ENCODE measurements at places on chromosomes 4 and X. TPM values are rescaled to one million over a fixed set of nuclear protein-coding genes. Genes with fewer than 3 reads are reported as not detected.

DNA sequence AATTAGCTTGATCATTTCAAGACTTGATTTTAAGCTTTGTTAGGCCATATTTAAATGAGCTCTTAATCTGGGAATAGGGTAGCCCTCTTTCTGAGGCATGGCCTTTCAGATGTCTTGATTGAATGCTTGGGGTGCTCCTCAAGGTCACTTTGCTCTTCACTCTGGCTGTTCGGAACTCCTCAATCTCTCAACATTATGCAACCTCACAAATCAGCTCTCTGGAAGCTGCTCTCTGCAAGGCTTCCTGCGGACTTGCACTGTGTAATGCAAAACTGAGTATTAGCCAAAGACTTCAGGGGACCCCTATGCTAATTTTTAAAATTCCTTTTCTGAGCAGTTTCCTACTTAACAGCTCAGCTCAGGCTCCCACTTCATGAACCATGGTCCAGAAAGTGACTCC is 398.3 kb downstream of the PRDM5 start:
- DNase-seq, result no peak

Gene CD38
- total RNA-seq, result 15.0 TPM

Gene LRP2BP
- total RNA-seq, result 0.60 TPM

Gene ARMCX1
- 2.6 TPM for total RNA-seq

- DNase-seq, result no peak
Measured at GRCh38 chr4:102871772-102872171, 3.0 kb downstream of the CISD2 start.

DNA sequence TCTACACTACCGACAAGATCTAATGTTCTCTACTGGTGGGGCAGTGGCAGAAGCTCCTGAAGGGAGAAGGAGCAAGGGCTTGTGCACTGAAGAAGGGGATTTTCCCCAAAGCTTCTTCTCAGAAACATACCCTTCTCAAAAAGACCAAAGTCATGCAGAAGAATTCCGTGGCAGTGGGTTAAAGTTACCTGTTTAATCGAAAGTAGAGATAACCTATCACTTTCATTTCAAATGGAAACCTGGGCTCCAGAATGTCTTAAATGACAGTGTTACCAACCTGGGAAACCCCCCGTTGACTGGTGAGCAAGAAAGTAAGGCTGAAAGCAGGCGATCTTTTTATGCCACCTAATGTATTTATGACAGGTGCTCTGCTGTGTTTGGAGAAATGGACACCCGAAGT is 92.5 kb upstream of the TEX13D start:
- DNase-seq, result peak; percentile 72

- no peak for DNase-seq
Measured at GRCh38 chrX:132802033-132802432, 156.4 kb downstream of the HS6ST2 start.

- DNase-seq, result no peak
Measured at GRCh38 chrX:30620980-30621618, 32.1 kb upstream of the GK start.

Gene HEPH
- total RNA-seq, result not detected

DNA sequence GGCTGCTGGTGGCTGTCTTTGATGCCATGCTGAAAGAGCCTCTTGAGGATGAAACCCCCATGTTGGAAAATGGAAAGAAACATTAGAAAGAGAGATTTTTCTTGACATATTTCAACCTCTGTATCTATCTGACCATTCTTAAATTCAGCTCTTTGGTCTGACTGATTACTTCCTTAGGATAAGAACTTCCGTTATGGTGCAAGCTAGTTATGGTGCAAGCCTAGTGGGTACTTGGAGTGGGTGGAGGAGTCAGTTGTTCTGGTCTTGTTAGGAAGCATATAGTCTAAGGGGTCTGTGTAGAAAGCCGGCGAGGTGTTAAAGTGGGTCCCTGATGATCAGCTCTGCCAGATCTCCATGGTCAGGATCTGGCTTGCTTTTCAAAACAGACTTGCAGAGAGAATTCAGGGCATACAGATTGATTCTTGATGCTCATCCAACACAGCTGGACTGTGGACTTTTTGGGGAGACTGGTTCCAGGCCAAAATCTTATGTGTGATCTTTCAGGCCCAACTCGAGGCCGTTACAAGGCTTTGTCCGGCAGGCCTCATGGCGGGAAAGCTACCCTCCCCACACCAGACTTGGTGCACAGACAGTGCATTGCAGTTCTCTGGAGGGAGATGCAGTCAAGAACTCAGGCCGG is 82.8 kb upstream of the BOD1L1 start:
- DNase-seq, result no peak

- DNase-seq, result no peak
Measured at GRCh38 chr4:1685235-1686150, 1.4 kb upstream of the FAM53A start.

DNA sequence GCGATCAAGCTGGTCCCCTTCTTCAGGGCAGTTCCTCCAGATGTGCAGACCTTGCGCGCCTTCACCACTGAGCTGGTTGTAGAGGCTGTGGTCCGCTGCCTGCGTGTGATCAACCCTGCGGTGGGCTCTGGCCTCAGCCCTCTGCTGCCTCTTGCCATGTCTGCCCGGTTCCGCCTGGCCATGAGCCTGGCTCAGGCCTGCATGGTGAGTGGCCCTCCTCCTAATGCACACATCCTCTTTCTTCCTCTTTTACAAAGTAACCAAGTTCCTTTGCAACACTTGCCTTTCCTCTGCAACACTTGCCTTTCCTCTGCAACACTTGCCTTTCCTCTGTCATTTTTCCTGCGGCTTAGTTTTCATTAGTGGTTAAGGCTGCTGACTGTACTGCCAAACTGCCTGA is 1.8 kb downstream of the CCDC22 start:
- DNase-seq, result no peak

GRCh38 chr4:186699298-186699697 is 24.4 kb downstream of the FAT1 start:
- DNase-seq, result no peak

DNA sequence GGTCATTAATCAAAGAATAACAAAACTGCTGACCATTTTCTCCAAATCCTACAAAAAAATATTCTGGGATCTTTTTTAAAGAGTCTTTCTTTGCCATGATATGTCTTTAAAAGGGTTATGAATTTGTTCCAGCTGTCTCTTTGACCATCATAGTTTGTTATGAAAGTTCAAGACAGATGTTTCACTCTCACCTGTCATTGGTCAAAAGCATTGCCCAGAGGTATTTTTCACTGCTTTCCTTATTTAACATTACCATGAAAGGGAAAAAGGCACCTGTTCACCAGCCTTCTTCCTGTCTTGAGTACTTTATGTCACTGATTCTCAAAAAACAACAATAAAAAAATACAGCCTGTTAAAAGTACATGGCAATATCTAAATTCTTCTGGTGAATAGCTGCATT is 643.8 kb downstream of the FAT4 start:
- DNase-seq, result no peak

DNA sequence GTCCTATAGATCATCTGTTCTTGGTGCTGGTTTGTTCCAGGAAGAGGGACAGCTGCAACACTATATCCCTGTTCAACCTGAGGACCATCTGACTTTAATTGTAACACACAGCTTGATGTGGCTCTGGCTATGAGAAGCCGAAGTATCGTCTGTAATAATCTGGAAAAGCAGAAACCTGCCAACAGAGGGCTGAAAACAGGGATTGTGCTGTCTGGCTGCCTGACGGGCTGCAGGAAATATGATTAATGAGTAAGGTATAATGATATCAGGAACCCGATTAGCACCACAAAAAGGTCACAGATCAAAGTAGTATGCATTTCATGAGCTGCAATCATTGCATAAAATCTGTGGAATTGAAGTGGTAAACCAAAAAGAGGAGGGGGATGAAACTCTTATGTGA is 170.4 kb upstream of the MAB21L2 start:
- no peak for DNase-seq

DNA sequence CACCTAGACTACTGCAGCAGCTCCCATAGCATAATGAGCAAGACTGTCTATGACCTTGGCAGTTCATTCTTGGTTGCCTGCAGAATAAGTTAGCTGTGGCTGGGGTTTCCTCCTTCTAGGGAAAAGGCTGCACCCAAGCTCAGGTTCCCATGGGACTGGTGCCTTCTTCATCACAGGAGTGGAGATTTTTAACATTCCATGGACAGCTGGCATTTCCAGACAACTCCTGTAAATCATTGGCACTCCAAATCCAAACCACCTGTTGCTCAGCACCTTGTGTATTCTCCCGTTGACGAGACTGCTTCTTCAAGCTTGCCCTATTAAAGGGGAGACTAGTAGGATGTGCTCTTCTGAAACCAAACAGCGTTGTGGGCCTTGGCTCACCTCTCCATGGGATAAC is 7.8 kb upstream of the NUP54 start:
- no peak for DNase-seq

GRCh38 chrX:155022585-155022984 is at the start of gene F8:
F8 (minus strand) TSS chrX:155022723; CDS start chrX:155022552, 171 bp downstream.
- DNase-seq, result no peak

Gene PTCHD1
- total RNA-seq, result not detected

Gene FANCB
- total RNA-seq, result 15.4 TPM

Gene NXF2
- total RNA-seq, result not detected

DNA sequence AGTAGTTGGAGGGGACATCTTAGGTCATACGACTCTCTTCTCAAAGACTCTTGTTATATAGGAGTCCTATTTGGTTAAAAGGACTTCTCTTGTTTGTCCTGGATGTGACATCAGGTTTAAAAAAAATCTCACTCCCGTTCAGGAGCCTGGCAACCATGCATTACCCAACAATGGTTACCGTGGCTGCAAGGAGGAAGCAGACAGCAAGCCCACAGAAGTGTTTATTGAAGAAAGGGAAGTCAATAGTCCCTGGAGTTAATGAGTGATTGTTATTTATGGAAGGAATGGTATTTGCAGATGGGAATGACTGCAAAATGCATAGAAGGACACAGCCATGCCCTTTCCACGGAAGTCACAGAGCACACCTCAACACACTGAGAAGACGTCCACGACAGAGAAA is 75.9 kb upstream of the ENPP6 start:
- DNase-seq, result no peak

DNA sequence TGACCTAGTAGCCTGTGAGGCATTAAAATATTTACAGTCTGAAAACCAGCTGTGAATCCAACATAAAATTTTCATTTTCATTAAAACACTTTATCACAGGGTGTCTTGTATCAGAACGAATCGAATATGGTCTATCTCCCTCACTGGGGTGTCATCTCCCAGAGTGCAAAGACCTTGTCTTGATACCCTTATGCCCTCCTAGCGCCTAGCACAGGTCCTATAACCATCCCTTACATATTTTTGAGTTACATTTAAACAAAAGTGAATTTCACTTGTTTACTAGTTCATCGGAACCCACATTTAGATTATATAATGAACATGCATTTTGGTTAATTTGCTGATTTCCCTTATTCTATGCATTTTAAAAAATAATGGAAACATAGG is 14.0 kb downstream of the DIPK2B start:
- no peak for DNase-seq

GRCh38 chrX:130895299-130895698 is 7.7 kb downstream of the ENOX2 start:
- no peak for DNase-seq

DNA sequence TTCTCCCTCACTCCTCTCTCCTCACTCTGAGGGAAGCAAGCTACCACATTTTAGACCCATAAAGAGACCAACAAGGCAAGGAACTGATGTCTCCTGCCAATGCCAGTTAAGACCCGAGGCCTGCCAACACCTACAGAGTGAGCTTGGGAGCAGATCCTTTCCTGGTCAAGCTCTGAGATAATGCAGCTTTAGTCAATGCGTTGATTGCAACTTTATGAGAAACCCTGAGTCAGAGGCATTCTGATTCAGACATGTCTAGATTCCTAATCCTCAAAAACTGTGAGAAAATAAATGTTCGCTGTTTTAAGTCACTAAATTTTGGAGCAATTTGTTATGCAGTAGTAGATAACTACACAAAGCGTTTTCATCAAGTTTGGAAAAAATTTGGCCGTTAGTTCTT is 115.5 kb downstream of the JADE1 start:
- DNase-seq, result no peak

Gene CTSO
- 3.0 TPM for total RNA-seq

- DNase-seq, result no peak
Measured at GRCh38 chrX:47420265-47420664, 49.9 kb downstream of the ZNF157 start.

- peak; percentile 24 for DNase-seq
Measured at GRCh38 chr4:176002007-176002613, 63.5 kb upstream of the WDR17 start.

Gene EMD
- total RNA-seq, result 75.9 TPM

GRCh38 chr4:37367901-37368300 is 123.4 kb downstream of the NWD2 start:
- DNase-seq, result no peak

- DNase-seq, result no peak
Measured at GRCh38 chrX:111035991-111036390, 60.0 kb upstream of the PAK3 start.

DNA sequence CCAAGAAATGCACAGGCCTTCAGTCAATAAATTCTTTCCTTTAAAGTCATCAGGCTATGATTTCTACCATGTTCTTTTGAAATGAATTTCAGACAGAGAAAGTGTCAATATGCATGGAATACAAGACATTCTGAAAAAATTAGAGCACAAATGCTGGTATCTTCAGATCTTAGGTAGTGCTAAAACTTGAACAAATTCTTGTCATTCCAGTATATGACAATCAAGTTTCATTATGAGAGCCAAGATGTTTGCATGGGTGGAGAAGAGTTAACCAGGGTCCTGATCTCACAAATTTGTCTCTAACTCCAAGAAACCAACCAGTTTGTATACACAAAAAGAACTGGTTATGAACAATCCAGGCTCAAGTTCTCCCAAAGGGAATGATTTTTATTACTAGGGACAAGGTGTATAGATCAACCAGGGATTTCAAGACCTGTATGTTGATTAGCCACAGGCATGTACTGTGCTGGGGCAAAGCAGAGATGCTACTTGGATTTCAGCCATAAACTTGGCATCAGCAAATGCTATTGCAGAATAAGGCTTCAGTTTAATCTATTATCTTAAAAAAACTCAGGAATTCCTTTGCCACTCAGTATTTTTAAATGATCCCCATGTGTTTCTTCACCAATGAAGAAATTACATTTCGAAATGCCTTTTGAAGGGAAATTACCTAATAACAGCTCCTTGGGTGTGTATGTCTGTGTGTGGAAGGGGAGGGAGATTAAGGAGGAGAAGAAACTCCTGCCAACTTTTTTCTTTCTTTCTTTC is 69.7 kb downstream of the FANCB start:
- DNase-seq, result no peak

Gene SLC30A9
- 59.6 TPM for total RNA-seq

GRCh38 chr4:112736718-112737135 is 99.8 kb downstream of the LARP7 start:
- peak; percentile 10 for DNase-seq

GRCh38 chr4:143019351-143019750 is 165.4 kb upstream of the USP38 start:
- no peak for DNase-seq

DNA sequence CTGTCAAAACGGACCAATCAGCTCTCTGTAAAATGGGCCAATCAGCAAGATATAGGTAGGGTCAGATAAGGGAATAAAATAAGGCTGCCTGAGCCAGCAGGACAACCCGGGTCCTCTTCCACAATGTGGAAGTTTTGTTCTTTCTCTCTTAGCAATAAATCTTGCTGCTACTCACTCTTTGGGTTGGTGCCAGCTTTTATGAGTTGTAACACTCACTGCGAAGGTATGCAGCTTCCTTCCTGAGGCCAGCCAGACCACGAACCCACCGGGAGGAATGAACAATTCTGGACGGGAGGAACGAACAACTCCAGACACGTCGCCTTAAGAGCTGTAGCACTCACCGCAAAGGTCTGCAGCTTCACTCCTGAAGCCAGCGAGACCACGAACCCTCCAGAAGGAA is 287.8 kb downstream of the RAPGEF2 start:
- DNase-seq, result no peak

Gene CXorf49
- not detected for total RNA-seq

Gene NLRP2B
- not detected for total RNA-seq
